ENCODE measurements at places on chromosomes 16 and 17.

DNA sequence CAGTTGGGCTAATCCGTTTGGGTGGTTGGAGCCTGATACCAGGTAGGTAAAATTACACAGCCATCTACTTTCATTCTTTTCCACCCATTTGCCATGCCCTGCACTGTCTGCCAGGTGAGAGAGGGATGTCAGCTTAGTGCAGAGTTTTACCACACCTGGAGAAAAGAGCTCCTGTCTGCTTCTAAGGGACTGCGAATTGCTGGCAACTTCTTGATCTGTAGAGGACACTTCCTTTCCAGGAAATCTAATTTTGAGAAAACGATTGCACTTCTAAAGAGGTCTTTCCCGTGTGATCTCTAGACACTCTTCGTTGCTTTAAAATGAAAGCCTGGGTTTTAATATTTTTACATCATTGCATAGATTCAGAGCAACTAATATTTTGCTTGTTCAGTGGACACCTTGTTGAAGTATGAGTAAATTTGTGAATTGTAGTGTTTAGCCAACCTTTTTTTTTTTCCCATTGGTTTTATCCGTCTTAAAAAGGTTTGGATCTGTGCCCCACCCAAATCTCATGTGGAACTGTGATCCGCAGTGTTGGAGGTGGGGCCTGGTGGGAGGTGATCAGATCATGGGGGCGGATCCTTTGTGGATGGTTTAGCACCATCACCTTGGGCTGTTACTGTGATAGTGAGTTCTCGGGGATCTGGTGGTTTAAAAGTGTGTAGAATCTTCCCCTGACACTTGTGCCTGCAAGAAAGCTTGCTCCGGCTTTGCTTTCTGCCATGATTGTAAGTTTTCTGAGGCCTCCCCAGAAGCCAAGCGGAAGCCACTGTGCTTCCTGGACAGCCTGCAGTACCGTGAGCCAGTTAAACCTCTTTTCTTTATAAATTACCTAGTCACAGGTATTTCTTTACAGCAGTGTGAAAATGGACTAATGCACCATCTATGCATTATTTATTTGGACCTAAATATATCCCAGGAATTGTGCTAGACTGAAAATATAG, 104.6 kb downstream of the PRKCA start:
- DNase-seq: no peak

- no peak for DNase-seq
Observed at GRCh38 chr17:57488856-57489255, 232.5 kb downstream of the MSI2 start.

DNA sequence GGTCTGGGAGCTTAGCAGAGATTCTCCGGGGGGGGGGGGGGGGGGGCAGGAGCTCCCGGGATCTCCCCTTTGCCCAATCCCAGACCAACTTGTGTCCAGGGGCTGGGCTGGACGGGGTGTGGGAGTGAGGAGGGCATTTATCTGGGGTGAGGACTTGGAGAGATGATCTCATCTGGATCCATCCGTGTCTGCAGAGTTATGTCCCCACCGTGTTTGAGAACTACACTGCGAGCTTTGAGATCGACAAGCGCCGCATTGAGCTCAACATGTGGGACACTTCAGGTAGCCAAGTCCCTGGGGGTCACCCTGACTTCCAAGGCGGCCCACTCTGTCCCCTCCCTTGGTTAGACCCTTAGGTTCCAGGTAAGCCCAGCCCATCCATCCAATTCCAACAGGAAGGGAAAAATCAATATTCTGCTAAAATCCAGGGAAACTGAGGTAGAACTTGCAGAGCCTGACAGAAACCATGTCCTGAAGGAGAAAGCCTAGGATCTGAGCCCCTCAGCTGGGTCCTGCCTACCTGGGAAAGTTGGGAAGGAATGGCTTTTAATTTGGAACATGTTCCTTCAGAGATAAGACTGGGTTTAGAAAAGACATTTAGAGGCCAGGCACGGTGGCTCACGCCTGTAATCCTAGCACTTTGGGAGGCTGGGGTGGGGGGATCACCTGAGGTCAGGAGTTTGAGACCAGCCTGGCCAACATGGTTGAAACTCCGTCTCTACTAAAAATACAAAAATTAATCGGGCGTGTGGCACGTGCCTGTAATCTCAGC, 921 bp downstream of the RND2 start:
- no peak for DNase-seq

DNA sequence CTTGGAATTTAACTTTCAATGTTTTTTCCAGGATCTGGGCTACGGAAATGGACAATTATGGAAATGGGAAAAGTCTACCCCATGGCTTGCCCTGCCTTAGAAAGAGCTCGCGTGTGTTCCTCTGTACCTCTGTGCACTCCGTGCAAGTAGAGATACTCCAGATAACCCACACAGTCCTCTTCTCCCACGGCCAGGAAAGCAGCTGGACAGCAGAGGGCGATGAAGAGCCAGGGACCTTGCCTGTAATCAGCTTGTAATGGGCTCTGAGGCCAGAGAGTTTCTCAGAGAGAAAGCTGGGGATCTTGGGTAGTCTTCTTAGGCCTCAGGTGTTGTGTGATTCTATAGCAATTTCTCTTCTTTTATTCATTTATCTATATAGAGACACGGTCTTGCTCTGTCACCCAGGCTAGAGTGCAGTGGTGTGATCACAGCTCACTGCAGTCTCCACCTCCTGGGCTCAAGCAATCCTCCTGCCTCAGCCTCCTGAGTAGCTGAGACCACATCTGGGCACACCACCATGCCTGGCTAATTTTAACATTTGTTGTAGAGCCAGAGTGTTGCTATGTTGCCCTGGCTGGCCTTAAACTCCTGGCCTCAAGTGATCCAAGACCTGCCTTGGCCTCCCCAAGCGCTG, 2.4 kb upstream of the SOCS7 start:
- DNase-seq: peak; percentile 89

DNA sequence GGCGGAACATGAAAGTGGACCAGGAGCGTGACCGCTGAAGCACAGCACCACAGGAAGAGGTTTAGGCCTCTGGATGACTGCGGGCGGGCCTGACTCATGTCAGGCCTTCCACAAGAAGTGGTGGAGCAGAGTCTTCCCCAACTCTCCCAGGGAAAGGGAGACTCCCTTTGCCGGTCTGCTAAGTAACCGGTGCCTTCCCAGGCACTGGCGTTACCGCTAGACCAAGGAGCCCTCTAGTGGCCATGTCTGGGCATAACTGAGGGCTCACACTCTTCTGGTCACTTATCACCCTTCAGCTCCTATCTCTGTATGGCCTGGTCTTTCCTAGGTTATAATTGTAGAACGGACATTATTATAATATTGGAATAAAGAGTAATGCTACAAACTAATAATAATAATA, 1931.9 kb downstream of the TP53TG3F start:
- DNase-seq: peak; percentile 38

GRCh38 chr17:69608141-69608540, 193.6 kb downstream of the MAP2K6 start:
- no peak for DNase-seq

- no peak for DNase-seq
Observed at GRCh38 chr16:81817789-81818567, 38.9 kb downstream of the PLCG2 start.
